ENCODE measurements at places on chromosomes 6 and 20.

- peak; percentile 88 for DNase-seq
Measured at GRCh38 chr6:81766482-81767069, 14.1 kb upstream of the TENT5A start.

DNA sequence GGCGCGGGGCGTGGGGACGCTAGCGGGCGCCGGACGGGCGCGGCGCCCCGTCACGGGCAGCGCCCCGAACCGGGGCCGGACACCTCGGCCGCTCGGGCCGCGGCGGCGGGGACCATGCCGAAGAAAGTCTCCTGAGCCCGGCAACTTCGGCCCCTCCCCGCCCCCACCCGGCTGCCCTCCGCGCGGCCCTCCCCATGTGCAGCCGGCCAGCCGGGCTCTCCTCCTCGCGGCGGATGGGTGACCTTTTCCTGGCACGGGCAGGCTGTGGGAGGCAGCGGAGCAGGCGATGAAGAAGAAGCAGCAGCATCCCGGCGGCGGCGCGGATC lies 278 bp downstream of the UST start:
- no peak for DNase-seq

DNA sequence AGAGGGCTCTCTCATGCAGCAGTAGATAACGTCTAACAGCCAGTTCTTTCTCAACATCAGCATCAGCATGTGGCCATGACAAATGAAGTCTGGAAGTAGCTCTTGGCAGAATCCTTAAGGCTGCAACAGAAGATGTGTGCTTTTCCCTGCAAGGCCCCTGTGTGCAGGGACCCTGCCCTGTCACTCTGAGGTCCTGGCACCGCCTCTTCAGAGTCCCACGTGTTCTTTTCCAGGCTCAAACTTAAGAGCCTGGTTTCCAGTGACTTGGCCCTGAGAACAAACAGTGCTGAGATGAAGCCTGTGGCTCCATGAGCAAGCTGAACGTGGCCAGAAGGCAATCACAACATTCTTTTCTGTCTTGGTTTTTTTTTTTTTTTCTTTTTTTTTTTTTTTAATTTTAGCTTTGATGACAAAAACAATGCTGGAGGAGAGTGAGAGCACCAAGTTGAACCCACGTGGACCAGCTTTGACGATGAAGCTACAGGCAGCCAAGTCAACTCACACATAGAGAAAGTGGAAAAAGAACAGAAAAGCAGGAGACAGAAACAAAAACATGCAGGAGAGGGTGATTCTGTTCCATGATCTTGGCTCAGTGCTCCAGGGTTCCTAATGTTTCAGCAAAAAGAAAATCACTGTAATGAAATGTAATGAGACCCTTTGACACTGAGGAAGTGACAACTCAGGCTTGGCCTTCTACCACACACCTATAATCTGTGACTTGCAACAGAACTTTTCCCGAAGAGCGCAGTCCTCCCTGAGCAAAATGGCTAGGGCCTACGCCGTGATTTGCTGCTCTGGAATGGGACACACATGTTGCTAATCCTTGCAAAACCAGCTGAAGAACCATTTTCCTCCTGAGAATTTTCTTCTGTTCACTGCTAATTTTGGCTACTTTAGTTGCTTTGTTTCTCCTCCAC lies 86.1 kb downstream of the FOXC1 start:
- DNase-seq, result no peak

- DNase-seq, result no peak
Measured at GRCh38 chr20:12217382-12217781, 299.7 kb downstream of the BTBD3 start.

GRCh38 chr6:7765575-7766325 lies 39.9 kb downstream of the BMP6 start:
- DNase-seq, result no peak

GRCh38 chr6:2876210-2877056 lies 26.7 kb downstream of the SERPINB9 start:
- peak; percentile 76 for DNase-seq

- DNase-seq, result no peak
Measured at GRCh38 chr6:94217836-94218235, 798.5 kb upstream of the EPHA7 start.

- DNase-seq, result no peak
Measured at GRCh38 chr6:7446619-7447325, 57.2 kb downstream of the RIOK1 start.

DNA sequence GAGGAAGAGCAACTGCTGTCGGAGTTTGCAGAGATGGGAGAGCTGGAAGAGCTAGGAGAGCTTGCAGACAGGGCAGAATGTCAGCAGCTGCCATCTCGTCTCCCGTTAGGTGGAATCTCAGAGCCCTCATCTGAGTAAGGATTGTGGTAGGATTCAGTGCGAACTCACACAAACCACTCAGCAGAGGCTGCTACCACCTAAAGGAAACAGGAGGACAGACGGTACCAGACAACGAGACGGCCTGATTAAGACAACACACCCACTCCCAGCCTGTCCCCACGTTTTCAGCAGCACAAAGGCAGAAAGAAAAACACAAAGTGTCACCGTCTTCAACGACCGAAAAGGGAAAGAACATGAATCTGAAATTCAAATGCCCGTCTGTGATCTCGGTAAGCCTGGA lies 4.1 kb downstream of the LEMD2 start:
- DNase-seq, result no peak

GRCh38 chr6:46350714-46351113 lies 140.5 kb downstream of the RCAN2 start:
- DNase-seq, result no peak

- DNase-seq, result no peak
Measured at GRCh38 chr6:111456208-111456607, 26.8 kb downstream of the REV3L start.

- no peak for DNase-seq
Measured at GRCh38 chr20:14744723-14745122, 407.3 kb upstream of the FLRT3 start.

DNA sequence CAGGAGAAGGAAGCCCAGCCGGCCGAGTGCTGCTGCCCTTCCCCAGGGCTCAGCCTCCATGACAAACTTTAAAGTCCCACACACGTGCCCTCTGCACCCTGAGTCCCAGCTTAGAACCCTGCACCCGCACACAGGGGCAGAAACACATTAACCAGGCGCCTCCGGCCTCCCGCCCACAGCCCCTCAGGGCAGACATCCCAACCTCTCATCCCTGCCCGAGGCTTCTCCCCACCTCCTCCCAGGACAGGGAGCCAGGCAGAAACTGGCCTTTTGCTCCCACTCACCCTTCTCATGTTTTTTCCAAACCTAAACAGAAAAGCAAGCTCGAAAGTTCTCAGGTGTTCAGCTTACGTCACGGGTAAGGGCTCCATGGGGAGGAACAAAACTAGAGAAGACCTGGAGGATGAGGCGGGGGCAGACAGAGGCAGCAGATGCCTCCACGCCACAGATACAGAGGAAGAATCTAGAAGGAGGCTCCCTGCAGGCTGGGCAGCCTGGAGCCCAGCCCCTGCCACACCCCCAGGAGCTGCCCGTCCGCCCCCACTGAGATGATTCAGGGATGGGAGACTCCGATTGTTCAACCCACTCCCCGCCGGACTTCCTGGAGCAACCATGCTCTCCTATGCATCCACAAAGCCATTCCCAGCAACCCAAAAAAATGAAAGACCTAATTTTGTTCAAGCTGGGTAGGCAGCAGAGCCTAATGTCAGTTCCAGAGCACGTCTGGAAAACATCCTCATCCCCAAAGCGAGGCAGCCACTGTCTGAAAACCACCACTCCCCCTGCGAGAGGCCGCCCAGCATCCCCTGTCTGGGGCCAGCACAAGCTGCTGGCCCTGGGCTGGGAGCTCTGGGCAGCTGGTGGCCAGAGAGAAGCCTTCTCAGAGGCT lies 8.8 kb downstream of the KCNQ2 start:
- no peak for DNase-seq

DNA sequence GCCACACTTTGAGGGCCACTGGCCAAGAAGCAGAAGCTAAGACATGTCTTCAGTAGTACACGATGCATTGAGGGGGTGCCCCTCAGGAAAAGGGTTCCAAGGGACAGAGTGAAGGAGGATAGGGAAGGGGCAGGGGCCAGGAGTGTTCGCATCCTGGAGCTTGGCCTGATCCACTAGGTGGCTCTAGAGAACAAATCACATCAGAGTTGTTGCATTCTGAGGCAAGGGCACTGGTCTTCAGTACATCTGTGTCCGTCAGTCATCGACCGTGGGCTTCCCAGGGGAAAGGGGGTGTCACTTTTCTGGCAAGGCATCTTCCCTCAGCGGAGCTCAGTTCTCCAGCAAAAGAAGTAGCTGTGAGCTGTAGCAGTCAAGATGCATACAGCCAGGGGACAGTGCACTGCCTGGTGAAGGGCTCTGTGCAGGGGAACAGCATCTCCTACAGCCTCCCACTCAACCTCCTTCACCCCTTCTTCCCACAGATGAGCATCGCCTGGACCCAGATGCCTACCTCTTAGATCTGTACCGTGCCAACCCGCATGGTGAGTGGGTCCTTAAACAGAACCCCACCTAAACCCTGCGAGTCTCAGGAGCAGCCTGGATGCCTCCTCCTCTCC lies 47.8 kb downstream of the ARHGAP40 start:
- DNase-seq, result no peak

GRCh38 chr6:36997811-36998722 lies 7.4 kb upstream of the FGD2 start:
- DNase-seq, result no peak

GRCh38 chr6:157996918-157997702 lies 15.4 kb downstream of the SYNJ2 start:
- DNase-seq, result no peak

DNA sequence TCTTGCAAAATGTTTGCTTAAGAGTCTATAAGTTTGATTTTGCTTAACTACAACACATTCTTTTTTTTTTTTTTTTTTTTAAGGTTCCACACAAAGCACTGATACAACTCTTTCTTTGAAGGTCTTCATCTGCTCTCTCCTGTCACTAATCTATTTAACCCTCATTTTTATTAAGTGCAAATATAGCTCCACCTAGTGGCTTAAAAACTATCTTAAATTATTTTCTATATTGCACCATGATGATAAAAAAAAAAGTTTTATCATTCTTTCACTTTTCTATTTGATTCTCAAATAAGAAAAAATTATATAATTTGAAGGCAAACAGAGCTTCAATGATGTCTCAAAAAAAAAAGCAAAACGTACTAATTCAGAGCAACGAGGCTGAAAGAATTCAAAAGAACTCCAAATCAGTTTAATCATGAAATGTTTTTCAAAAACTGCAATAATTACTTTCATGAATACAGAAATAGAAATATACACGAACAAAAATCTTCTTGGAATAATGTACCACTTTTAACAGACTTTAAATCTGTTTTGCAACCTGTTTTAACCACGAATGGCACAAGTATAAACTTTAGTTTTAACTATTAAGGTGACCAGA lies 12.8 kb downstream of the ESF1 start:
- no peak for DNase-seq

DNA sequence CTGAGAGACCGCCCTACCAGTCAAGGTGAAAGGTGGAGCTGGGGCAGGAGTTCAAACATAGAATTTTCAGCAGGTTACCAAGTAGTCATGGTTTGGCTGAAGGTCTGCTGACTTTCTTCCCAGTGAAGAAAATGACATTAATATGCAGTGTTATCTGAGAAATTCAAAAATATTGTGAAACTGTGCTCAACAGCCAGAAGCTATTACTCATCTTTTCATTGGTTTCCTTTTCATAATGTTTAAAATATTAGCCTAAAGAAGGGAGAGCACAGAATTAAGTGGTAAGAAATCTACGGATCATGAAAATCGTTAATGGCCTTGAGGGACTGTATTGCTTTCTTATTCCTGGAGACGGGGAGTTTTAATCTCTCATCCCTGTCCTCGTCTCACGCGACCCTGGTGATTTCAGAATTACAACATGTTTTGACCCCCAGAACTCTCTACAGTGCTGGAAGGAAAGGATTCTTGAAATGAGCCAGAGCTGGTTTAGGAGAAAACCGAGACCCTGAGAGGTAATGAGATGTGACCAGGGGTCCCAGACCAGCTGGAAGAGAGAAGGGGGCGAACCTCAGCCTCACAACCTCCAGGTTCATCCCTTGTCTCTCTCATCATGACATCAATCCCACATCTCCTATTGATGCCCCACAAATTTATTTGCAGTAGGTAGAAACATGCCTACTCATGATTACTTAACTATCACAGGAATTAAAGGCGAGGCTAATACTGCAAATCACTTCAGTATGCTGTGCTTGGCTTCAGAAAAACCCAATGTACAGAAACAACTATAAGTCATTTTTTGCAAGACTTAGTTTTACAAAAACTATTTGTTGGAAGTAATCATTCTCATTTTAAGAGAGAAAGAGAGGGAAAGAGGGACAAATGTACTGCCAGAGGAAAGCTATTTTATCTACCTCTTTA lies 209.5 kb downstream of the FNDC1 start:
- no peak for DNase-seq

- DNase-seq, result no peak
Measured at GRCh38 chr6:135797361-135797760, 54.1 kb upstream of the PDE7B start.

GRCh38 chr6:37607944-37608343 lies 89.7 kb downstream of the MDGA1 start:
- no peak for DNase-seq

DNA sequence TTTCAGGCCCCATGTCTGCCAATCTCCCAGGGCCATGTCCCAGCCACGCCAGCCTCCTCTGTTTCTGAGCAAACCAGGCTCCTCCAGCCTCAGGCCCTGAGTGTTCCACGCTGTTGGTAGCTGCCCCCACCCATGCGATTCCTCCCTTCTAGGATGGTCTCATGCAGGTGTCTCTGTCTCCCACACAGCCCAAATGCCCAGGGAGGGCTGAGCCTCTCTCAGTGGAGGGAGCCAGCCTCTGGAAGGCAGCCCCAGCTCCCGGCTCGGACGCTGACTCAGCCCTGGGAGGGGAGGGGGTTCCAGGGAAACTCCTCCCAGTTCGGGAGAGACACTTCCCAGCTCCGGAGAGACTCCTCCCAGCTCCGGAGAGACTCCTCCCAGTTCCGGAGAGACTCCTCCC lies 122.9 kb upstream of the AFDN start:
- no peak for DNase-seq

GRCh38 chr6:134446218-134446848 lies 128.4 kb upstream of the SGK1 start:
- no peak for DNase-seq

DNA sequence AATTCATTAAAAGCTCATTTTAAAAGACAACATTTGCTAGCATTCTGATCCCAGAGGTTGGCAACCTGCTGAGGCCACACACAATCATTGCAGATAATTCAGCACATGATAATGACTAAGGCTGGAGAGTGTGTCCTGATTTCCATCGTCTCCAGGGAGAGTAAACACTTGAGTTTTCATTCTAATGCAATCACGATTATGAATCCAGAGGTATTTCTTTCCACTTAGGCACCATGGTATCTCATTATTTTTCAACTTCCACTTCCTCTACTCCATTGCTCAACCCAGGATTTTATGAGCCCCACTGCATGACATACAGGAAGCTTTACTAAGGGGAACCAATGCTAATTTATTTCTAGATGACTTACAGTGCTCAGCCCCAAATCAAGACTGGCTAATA lies 273.8 kb upstream of the AGPAT4 start:
- DNase-seq, result no peak

- DNase-seq, result no peak
Measured at GRCh38 chr20:52305024-52305645, 113.6 kb upstream of the ZFP64 start.

GRCh38 chr6:33295621-33296369 lies 2.9 kb downstream of the RGL2 start:
- DNase-seq, result no peak

GRCh38 chr20:35673884-35674283 lies 9.2 kb upstream of the CPNE1 start:
- DNase-seq, result no peak

GRCh38 chr6:25088513-25088912 lies 152.8 kb upstream of the RIPOR2 start:
- DNase-seq, result peak; percentile 10

Data from non-pigmented ciliary epithelial cell (primary cell).